ENCODE measurements at places on chromosomes 3 and 15. TPM values are rescaled to one million over a fixed set of nuclear protein-coding genes. Genes with fewer than 3 reads are reported as not detected.

DNA sequence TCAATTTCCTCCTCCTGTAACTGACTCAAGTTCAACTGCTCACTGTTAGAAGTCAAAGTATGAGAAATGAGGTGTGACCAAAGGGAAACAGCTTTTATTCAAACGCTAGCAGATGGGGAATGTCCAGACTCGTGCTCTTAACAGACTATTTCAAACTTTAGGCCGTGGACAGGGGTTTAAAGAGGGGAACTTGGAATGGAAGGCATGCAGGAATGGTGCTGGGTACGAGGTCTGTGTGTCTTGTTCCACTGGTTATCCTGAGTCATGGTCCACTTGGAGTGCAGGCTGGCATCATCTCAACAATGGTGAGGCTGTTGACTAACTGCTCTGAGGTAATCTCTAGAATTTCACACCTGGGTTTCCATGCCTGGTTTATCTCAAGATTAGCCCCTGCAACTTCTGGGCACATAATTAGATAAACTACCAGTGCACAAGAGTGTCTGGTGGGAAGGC lies 22.9 kb upstream of the DNAAF4 start:
- no peaks in the 10 kb centered on the region for H3K36me3 ChIP-seq
- no peak overlapping the region for H3K4me3 ChIP-seq

DNA sequence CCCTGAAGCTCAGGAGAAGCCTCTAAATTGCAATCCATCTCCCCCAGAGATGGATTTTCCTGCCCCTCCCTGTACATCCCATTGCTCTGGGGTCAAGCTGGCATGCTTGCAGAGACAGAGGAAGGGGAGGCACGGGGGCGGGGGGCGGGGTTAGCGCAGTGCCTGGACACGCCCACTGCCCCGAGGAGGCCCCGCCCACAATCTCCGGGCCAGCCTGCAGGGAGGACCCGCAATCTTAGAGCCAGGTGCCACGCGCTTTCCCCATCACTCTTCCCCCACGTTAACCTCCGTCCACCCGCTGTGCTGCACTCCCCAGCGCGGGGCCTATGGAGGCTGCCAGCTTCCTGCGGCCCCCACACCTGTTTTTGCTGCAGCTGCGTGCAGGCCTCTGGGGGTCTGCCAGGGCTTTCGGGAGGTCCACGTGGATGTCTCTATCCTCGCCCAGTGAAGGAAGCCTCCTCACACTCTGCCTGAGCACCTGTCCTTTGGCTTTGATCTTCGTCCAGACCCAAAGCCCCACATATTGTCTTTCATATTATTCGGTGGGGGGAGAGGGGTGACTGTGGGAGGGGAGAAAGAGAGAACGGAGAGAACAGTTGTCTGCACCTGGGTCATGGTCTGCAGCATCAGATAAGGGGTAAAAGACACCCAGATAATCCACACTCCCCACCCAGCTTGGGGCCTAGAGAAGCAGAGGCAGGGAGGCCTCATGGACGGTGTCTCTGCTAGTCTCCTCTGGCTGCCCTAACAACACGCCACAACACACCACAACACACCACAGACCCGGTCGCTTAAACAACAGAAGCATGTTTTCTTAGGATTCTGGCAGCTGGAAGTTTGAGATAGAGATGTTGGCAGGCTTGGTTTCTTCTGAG lies 118.0 kb upstream of the MEF2A start:
- H3K4me1 ChIP-seq, result no peaks in the 10 kb centered on the region
- no peak overlapping the region for H3K4me3 ChIP-seq
- H3K36me3 ChIP-seq, result no peaks in the 10 kb centered on the region
- no peak for DNase-seq

GRCh38 chr3:13343601-13344000 lies 76.5 kb downstream of the NUP210 start:
- no peaks in the 10 kb centered on the region for H3K27me3 ChIP-seq
- DNase-seq, result no peak
- H3K36me3 ChIP-seq, result no peaks in the 10 kb centered on the region
- H3K27ac ChIP-seq, result no peak overlapping the region
- H3K4me3 ChIP-seq, result no peak overlapping the region
- no peaks in the 10 kb centered on the region for H3K4me1 ChIP-seq

GRCh38 chr3:53195602-53196574 lies 34.9 kb downstream of the PRKCD start:
- no peaks in the 10 kb centered on the region for H3K27me3 ChIP-seq
- DNase-seq, result peak; percentile 57
- H3K36me3 ChIP-seq, result peaks cover 2% of the 10 kb centered on the region
- H3K4me1 ChIP-seq, result peaks cover 40% of the 10 kb centered on the region
- no peak overlapping the region for H3K4me3 ChIP-seq
- no peak overlapping the region for H3K27ac ChIP-seq

- H3K36me3 ChIP-seq, result no peaks in the 10 kb centered on the region
- H3K27ac ChIP-seq, result no peak overlapping the region
- no peaks in the 10 kb centered on the region for H3K27me3 ChIP-seq
- no peaks in the 10 kb centered on the region for H3K4me1 ChIP-seq
Measured at GRCh38 chr15:49406352-49407118, 16.5 kb upstream of the FGF7 start.

DNA sequence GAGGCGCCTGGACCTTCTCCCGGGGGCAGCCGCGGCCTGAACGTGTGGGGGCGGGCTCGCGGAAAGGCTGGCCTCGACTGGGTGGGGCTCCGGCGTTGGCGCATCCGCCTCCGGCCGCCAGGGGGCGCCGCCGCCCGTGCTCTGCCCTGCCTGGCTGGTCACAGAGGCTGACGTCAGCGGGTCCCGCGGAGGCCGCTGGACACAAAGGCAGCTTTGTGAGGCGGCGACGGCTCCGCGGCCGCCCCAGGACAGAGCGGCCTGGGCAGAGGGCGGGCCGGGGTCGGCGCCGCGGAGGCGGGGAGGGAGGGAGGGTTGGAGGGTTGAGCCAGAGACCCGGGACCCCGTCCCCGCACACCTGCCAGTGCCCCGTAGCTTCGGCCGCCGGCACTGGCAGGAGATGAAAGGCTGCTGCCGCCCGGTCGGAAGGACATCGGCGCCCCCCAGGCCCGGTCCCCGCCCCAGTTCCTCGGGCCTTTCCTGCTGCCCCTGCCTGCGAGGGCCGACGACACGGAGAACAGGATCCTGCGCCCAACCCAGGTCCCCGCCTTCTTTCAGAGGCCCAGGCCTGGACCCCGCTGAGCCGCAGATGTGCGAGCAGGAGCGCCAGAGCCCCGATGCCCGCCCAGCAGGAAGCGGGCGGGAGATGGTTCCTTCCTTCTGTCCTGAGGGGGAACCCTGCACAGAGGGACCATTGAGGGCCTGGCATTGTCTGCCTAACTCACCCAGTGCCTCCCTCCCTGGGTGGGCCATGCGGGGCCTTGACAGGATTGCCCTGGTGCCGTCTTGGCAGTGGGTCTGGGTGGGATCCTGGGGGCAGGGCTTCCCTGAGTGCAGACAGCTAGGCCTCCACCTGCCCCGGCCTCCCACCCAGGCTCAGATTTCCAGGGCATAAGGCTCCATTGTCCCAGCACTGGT lies 8.7 kb upstream of the SEMA3B start:
- H3K27me3 ChIP-seq, result no peaks in the 10 kb centered on the region
- H3K36me3 ChIP-seq, result peaks cover 27% of the 10 kb centered on the region
- H3K4me3 ChIP-seq, result peak overlapping the region; percentile 72
- peaks cover 45% of the 10 kb centered on the region for H3K4me1 ChIP-seq
- H3K27ac ChIP-seq, result peak overlapping the region; percentile 99
- peak; percentile 94 for DNase-seq

- H3K4me3 ChIP-seq, result no peak overlapping the region
- H3K27me3 ChIP-seq, result no peaks in the 10 kb centered on the region
- H3K4me1 ChIP-seq, result no peaks in the 10 kb centered on the region
- no peak for DNase-seq
Measured at GRCh38 chr3:30775040-30775439, 119.4 kb downstream of the GADL1 start.

GRCh38 chr3:103052236-103052830 lies 617.5 kb downstream of the ZPLD1 start:
- H3K4me1 ChIP-seq, result no peaks in the 10 kb centered on the region
- no peak overlapping the region for H3K4me3 ChIP-seq
- DNase-seq, result peak; percentile 8
- H3K36me3 ChIP-seq, result no peaks in the 10 kb centered on the region
- H3K27ac ChIP-seq, result no peak overlapping the region

DNA sequence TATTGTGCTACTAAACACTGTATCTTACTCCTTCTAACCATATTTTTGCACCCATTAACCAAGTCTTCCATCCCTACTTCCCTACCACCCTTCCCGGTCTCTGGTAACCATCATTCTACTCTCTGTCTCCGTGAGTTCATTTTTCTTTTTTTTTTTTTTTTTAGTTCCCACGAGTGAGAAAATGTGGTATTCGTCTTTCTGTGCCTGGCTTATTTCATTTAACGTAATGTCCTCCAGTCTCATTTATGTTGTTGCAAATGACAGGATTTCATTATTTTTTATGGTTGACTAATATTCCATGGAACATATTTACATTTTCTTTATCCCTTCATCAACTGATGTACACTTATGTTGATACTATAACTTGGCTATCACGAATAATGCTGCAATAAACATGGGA lies 31.7 kb downstream of the TJP1 start:
- DNase-seq, result no peak
- no peaks in the 10 kb centered on the region for H3K27me3 ChIP-seq
- H3K27ac ChIP-seq, result no peak overlapping the region
- H3K36me3 ChIP-seq, result peaks cover 3% of the 10 kb centered on the region

DNA sequence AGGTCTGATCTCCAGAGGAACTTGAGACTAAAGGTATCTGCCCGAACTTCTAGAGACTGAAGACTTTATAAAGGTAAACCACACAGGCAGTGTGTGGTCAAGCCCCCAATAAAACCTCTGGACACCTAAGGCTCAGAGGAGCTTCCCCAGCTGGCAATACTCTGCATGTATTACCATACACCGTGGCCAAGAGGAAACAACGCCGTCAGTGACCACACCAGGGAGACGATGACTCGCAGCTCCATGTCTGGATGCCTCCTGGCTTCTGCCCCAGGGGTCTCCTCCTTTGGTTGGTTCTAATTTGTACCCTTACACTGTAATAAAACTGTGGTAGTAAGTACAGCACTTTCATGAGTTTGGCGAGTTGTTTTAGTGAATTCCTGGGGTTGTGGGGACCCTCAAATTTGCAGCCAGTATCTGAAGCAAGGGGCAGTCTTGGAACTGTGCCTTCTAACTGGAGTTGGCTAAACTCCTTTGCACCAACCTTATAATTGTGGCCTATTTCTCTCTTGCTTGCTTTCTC lies 32.1 kb upstream of the BCL2L10 start:
- no peak overlapping the region for H3K4me3 ChIP-seq
- H3K27me3 ChIP-seq, result no peaks in the 10 kb centered on the region
- peaks cover 5% of the 10 kb centered on the region for H3K36me3 ChIP-seq
- no peak overlapping the region for H3K27ac ChIP-seq

- no peaks in the 10 kb centered on the region for H3K36me3 ChIP-seq
- H3K27me3 ChIP-seq, result no peaks in the 10 kb centered on the region
- no peak for DNase-seq
- no peak overlapping the region for H3K4me3 ChIP-seq
- peaks cover 8% of the 10 kb centered on the region for H3K4me1 ChIP-seq
- H3K27ac ChIP-seq, result no peak overlapping the region
Measured at GRCh38 chr3:15889936-15890335, 92.2 kb upstream of the ANKRD28 start.

GRCh38 chr3:14822670-14823390 lies 4.1 kb downstream of the FGD5 start:
- H3K4me3 ChIP-seq, result no peak overlapping the region
- no peaks in the 10 kb centered on the region for H3K27me3 ChIP-seq

- DNase-seq, result no peak
- H3K4me1 ChIP-seq, result no peaks in the 10 kb centered on the region
- H3K36me3 ChIP-seq, result no peaks in the 10 kb centered on the region
- no peak overlapping the region for H3K27ac ChIP-seq
- no peaks in the 10 kb centered on the region for H3K27me3 ChIP-seq
- no peak overlapping the region for H3K4me3 ChIP-seq
Measured at GRCh38 chr3:39524107-39524506, 56.6 kb downstream of the MOBP start.

- no peak overlapping the region for H3K27ac ChIP-seq
- no peaks in the 10 kb centered on the region for H3K27me3 ChIP-seq
- no peaks in the 10 kb centered on the region for H3K36me3 ChIP-seq
- H3K4me3 ChIP-seq, result peak overlapping the region; percentile 18
- H3K4me1 ChIP-seq, result peaks cover 4% of the 10 kb centered on the region
Measured at GRCh38 chr15:34436126-34436955, 1.3 kb downstream of the GOLGA8A start.

- no peak for DNase-seq
- H3K4me3 ChIP-seq, result no peak overlapping the region
- H3K4me1 ChIP-seq, result no peaks in the 10 kb centered on the region
- no peaks in the 10 kb centered on the region for H3K36me3 ChIP-seq
- H3K27ac ChIP-seq, result no peak overlapping the region
- no peaks in the 10 kb centered on the region for H3K27me3 ChIP-seq
Measured at GRCh38 chr3:157182879-157183278, 22.9 kb upstream of the CCNL1 start.

GRCh38 chr3:192395506-192395905 lies 331.8 kb downstream of the FGF12 start:
- H3K27ac ChIP-seq, result no peak overlapping the region
- H3K27me3 ChIP-seq, result no peaks in the 10 kb centered on the region
- H3K4me1 ChIP-seq, result no peaks in the 10 kb centered on the region
- no peak overlapping the region for H3K4me3 ChIP-seq

- H3K36me3 ChIP-seq, result no peaks in the 10 kb centered on the region
- DNase-seq, result no peak
- H3K27me3 ChIP-seq, result no peaks in the 10 kb centered on the region
- H3K4me1 ChIP-seq, result no peaks in the 10 kb centered on the region
Measured at GRCh38 chr15:73695773-73696640, 11.8 kb downstream of the CD276 start.

- H3K36me3 ChIP-seq, result no peaks in the 10 kb centered on the region
- DNase-seq, result no peak
- no peak overlapping the region for H3K27ac ChIP-seq
- H3K4me3 ChIP-seq, result no peak overlapping the region
- peaks cover 70% of the 10 kb centered on the region for H3K4me1 ChIP-seq
- H3K27me3 ChIP-seq, result no peaks in the 10 kb centered on the region
Measured at GRCh38 chr3:11631820-11632219, 11.9 kb downstream of the VGLL4 start.

- peaks cover 55% of the 10 kb centered on the region for H3K36me3 ChIP-seq
- H3K27ac ChIP-seq, result no peak overlapping the region
- H3K4me3 ChIP-seq, result no peak overlapping the region
- H3K27me3 ChIP-seq, result no peaks in the 10 kb centered on the region
- H3K4me1 ChIP-seq, result no peaks in the 10 kb centered on the region
Measured at GRCh38 chr15:42171122-42171521, 14.7 kb upstream of the PLA2G4F start.

GRCh38 chr3:112765531-112765930 lies 81.1 kb downstream of the CD200R1L start:
- H3K4me3 ChIP-seq, result no peak overlapping the region
- no peaks in the 10 kb centered on the region for H3K27me3 ChIP-seq
- no peak for DNase-seq
- H3K36me3 ChIP-seq, result no peaks in the 10 kb centered on the region
- no peak overlapping the region for H3K27ac ChIP-seq
- H3K4me1 ChIP-seq, result no peaks in the 10 kb centered on the region

GRCh38 chr3:125294411-125294810 lies 80.7 kb downstream of the ZNF148 start:
- H3K4me3 ChIP-seq, result no peak overlapping the region
- peaks cover 12% of the 10 kb centered on the region for H3K4me1 ChIP-seq
- no peaks in the 10 kb centered on the region for H3K27me3 ChIP-seq
- DNase-seq, result no peak
- no peak overlapping the region for H3K27ac ChIP-seq

SPSB4 gene
- total RNA-seq, result not detected

CLDN16 gene
- total RNA-seq, result 0.27 TPM

GHSR gene
- total RNA-seq, result not detected

SLC35G2 gene
- 11.4 TPM for total RNA-seq

ACAD9 gene
- 60.4 TPM for total RNA-seq

IQCH gene
- total RNA-seq, result 9.6 TPM

CACNA1D gene
- 36.9 TPM for total RNA-seq

GPR156 gene
- total RNA-seq, result not detected

KIF15 gene
- 1.8 TPM for total RNA-seq

All from thyroid gland (tissue), 4 donors.